ENCODE measurements at places on chromosomes 6 and 20. TPM values are rescaled to one million over a fixed set of nuclear protein-coding genes. Genes with fewer than 3 reads are reported as not detected.

The MOG gene
- total RNA-seq = not detected

The FAM83D gene
- total RNA-seq = 103 TPM

The ADGRB3 gene
- total RNA-seq = not detected

The FLRT3 gene
- total RNA-seq = 4.0 TPM

The PLCB1 gene
- 0.43 TPM for total RNA-seq

The SRSF12 gene
- total RNA-seq = 0.10 TPM

The PAK5 gene
- not detected for total RNA-seq

The LY6G6F gene
- not detected for total RNA-seq

The PRR18 gene
- 0.14 TPM for total RNA-seq

The PKIB gene
- total RNA-seq = 4.1 TPM

The TBC1D32 gene
- total RNA-seq = 5.7 TPM

The HCRTR2 gene
- total RNA-seq = not detected

The MAP7 gene
- total RNA-seq = 1.0 TPM

The ZNF343 gene
- total RNA-seq = 8.5 TPM

The OR2B6 gene
- not detected for total RNA-seq

The OR2H2 gene
- not detected for total RNA-seq

The SIRPB1 gene
- total RNA-seq = 0.74 TPM

The PHF1 gene
- total RNA-seq = 40.8 TPM

The PSORS1C1 gene
- 3.4 TPM for total RNA-seq

The PRL gene
- total RNA-seq = not detected

The LRRN4 gene
- total RNA-seq = 0.26 TPM

The HLA-DOA gene
- not detected for total RNA-seq

The PTCRA gene
- not detected for total RNA-seq

The ATP6V1G2 gene
- total RNA-seq = 2.3 TPM

The SULF2 gene
- total RNA-seq = 23.5 TPM

The PGC gene
- total RNA-seq = not detected

The ARMC12 gene
- total RNA-seq = 0.24 TPM

The RTEL1 gene
- 17.8 TPM for total RNA-seq

The MAS1 gene
- total RNA-seq = not detected

The FOXS1 gene
- not detected for total RNA-seq

The PHACTR3 gene
- total RNA-seq = not detected

The ZNF335 gene
- 11.5 TPM for total RNA-seq

Measured in A172 (cell line).